ENCODE measurements at places on chromosomes 5 and 9.
A peak's percentile ranks its signal among the peaks of the same experiment; 100 is the strongest.

DNA sequence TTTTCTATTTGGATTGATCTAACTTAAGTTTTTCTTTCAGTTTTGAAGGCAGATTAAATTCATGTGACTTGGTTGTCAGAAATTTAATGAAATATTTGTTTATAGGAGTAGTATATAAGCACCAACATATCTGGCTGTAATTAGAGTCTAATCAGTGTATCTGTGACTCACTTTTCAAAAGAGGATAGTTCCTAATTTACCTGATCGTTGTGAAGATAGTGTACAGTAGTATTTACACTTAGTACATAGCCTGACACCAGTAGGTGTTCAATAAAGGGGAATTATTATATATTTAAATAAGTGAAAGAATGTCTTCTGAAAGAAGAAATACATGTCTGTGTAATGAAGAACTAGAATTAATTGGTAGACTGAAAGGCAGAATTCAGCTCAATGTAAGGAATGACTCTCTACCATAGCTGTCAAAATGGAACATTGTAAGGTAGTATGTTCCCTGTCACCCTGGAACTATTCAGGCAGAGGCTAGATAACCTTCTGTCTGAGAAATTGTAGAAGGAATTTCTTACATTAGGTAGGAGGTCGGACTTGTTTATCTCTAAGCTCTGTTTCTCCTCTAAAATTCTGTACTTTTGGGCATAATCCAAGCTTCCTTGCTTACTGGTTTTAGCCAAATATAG lies 8.6 kb downstream of the TGFBR1 start:
- DNase-seq: no peak

DNA sequence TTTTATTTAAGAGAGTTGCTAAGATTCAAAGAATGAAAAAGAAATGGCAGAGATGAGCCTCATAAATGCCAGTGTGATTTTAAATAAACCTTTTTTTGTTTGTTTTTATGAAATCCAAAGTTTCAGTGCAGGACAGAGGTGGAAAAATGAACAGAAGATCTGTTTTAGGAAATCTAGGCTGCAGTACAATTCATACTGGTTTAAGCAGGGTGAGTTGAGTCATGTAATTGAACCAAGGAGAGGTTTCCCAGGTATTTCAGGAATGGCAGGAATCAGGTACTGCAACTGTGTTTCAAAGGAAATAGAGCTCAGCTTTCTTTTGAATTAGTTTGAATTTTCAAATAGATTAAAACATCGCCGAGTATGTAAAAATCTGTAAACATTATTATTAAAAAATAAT lies 3.0 kb upstream of the ANKRD31 start:
- DNase-seq: no peak

GRCh38 chr9:28073270-28073669 lies 500.0 kb upstream of the C9orf72 start:
- no peak for DNase-seq

DNA sequence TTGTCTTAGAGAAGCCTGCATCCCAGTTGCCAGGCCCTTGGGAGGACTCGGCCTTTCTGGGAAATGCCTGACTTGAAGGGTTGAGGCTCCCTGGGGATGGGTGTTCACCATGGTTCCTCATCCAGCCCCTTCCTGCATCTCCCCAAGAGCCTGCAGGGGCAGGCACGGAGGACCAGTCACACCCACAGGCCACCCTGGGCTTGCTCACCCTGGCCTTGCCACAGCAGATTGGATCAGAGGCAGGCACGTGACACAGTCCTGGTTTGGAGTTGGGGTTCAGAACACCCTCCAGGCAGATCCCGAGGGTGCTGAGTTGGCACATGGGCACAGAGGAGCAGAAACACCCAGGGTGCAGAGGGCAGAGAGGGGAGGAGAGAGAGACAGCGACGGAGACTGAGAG lies 286.1 kb downstream of the PBX3 start:
- no peak for DNase-seq

GRCh38 chr9:113326230-113326629 lies 13.8 kb downstream of the WDR31 start:
- DNase-seq: no peak

DNA sequence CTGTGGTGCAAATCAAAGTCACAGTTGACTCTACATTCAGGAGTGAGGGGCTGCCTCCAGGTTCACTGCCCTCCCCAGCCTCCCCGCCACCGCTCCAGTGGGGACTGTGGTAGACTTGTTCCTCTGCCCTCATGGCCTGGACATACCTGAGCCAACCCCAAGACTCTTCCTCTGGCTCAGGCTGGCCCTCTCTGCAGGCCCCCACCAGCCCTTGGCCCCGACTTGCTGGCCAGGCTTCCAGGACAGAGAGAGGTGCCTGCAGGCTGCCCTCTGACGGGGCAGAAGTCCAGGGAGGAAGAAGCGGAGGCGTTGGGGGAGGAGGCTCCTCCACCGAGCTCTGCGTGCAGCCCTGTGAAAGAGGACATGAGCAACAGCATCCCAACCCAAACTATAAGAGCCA lies 2.8 kb upstream of the SARDH start:
- no peak for DNase-seq

DNA sequence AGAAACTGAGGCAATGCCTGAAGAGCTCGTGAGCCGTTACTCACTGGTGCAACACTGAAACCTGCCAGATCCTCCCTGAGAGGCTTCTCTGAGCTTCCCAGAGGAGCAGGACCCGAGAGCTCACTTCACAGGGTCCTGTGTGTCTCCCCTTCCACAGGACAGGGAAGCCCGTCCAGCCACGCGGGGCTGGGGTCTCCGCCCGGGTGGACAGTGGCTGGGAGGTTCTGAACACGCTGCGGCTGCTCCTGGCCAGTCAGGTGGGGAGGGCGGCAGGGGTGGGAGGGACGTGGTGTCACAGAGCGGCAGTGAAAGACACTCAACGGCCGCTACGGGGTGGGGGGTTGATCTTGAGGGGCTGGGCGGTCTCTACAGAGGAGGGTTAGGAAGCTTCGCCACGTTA lies 290 bp upstream of the ZDHHC11 start:
- no peak for DNase-seq

GRCh38 chr5:157473383-157474320 lies 13.6 kb downstream of the NIPAL4 start:
- peak; percentile 67 for DNase-seq

DNA sequence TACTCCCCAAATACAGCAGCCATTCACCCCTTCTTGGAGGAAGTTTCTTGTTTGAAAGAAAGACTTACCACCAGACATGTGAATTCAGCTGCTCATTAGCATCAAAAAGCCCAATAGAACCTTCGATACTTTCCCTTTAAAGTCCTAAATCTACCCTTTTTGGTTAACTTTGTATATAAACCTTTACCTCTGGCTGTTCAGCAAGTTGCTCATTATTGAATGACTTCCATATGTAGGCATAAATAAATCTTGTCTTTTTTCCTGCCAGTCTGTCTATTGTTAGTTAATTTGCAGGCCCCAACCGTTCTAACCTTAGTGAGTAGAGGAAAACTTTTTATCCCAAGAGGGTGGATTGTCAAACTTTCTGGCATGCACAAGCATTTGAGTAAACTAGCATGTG lies 27.9 kb upstream of the FBXL17 start:
- DNase-seq: no peak

- DNase-seq: no peak
Measured at GRCh38 chr5:155729684-155730059, 597.3 kb upstream of the SGCD start.

- DNase-seq: no peak
Measured at GRCh38 chr9:13361076-13361475, 81.6 kb upstream of the MPDZ start.

DNA sequence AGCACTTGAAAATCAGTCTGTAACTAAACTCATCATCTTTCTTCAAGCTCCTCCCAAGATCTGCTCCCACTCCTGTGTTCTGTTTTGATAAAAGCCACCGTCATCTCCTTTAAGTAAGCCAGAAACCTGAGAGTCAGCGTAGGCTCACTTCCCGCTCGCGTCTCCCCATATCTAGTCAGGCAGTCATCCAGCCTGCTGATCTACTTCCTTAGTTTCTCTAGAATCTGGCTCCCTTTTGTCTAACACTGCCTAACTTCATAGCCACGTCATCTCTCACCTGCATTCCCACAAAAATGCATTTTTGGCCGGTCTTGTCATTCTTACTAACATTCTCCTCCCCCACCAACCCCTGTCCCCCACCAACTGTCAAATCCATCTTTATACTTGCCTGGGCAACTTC lies 3.0 kb upstream of the TJP2 start:
- DNase-seq: no peak

DNA sequence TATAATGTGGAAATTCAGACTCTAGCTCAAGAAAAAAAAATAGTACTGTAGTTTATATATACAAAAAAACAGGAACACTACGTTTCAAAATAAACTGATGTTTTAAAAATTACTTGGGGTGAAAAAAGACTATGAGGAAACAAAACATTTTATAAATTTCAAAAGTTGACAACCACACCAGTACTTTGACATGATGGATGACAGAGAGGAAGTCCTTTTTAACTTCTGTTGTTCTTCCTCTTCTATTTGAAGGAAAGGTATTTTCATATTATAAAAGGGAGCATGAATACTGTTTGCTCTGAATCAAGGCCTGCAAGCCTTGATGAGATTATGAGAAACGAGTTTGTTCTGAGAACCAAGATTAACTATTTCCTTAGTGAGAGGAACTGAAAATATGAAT lies 456.9 kb downstream of the TAF11L14 start:
- DNase-seq: no peak

DNA sequence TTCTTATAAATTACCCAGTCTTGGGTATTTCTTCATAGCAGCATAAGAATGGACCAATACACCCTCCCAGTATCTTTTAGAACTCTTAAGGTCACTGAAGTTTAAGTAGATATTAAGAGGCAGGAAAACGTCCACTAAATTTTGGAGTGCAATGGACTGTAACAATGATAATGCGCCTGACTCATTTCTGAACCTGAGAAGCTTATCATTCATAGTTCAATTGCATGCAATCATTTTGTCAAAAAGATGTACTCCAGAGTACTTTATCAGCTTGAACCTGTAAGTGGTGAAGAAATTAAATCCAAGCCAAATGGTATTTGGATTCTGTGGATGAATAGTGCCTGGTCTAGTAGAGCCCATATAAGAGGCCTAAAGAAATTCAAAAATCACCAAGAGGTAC lies 196.5 kb upstream of the CDH9 start:
- no peak for DNase-seq

GRCh38 chr5:141567513-141568117 lies 51.2 kb downstream of the DIAPH1 start:
- no peak for DNase-seq

GRCh38 chr5:81556809-81557208 lies 162.9 kb upstream of the ACOT12 start:
- no peak for DNase-seq

DNA sequence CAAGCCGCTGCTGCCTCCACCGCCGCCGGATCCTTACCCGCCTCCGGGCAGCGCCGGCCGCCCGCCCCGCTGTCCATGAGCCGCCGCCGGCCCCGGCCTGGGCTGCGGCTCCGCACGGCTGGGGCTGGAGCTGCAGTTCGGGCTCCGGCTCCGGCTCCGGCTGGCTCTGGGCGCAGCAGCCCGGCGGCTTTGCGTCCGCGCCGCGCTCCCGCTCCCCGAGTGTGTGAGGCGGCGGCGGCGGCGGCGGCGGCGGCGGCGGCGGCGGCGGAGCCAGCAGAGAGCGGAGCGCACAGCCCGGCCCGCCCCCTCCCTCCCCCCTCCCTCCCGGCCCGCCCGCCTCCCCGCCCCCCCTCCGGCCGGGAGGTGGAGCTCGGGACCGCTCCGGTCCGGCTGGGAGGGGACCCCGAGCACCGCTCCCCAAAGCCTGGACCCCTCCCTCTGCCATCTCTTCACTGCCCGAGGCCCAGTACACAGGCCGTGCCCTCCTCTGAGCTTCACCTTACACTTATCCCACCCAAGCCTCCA lies at the start of gene PCDH1:
PCDH1 (minus strand) TSS at position 225 of the 525 bp plus-strand sequence; CDS start at position 77, 148 bp downstream.
- no peak for DNase-seq

DNA sequence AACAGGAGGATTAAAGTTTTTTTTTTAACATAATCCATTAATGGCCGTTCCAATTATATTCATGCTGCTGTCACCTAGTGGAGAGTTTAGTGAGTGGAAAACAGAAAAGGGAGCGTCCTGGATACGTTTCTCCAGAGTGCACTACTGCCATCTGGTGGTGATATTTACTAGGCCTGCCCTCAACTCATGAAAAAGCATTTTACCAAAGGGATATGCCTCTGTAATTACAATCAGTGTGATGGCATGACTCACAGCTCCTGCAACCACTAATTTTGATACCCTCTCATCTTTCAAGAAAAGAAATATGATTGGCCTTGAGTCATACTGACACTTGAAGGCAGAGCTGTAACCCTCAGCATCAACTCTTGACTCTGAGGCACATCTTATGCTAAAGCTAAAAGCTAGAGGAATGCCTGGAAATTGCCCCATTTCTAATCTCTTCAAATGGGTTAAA lies 20.1 kb downstream of the MINAR2 start:
- DNase-seq: peak; percentile 49

- no peak for DNase-seq
Measured at GRCh38 chr9:6590772-6591384, 54.7 kb downstream of the GLDC start.

DNA sequence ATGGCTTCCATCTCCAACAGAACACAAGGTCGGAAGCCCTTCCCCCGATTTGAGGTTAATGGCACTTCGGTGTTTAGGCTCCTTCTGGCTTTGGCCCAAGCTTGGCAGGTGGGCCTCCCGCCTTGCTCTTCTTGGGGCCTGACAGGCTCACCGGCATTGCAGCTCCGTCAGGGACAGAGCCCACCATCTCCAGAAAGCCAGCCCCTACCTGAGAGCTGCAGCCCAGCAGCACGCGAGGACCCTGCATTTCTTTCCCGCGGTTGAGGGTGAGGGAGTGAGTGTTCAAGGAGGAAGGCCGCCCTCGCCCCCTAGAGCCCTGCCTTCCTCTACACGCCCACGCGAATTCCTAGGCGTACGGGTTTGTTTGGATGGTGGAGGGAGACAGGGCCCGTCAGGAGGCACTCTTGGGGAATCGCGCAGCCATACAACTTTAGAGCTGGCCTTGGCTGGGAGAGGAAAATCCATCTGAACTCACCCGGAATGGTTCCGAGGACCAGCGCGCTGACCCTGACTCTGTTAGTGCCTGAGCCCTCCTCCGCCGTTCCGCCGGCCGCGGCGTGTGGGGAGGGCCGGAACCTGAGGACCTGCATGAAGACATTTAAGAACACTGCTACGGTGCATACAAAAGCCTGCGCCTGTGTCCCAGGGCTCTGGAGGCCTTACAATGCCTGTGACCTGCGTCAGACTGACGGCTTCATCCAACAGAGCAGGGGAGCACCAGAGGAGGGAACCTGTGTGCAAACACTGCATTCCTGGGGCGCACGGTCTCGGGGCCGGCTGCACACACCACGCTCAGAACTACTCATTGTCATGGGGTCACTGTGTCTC lies 73.8 kb downstream of the MRPL36 start:
- DNase-seq: no peak

DNA sequence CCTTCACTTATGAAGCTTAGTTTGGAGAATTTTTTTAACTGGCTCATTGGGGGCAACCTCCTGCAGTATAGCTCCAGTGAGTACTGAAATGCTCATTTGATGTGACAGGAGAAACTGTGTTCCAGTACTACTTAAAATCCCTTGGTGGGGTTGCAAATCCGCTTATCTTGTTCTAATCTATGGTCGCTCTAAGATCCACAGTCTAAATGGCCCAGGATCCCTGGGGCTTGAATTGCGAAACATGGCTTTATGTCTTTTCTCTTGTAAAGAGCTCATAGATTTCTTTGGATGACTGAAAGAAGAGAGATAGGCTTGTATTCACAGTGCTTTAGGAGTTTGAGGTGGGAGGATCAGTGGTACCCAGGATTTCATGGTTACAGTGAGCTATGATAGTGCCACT lies 52.7 kb downstream of the ADAMTSL1 start:
- DNase-seq: no peak

- DNase-seq: no peak
Measured at GRCh38 chr5:39808656-39809055, 383.9 kb upstream of the DAB2 start.

Data from AG04449 (cell line).